ENCODE measurements at places on chromosomes 7 and 10.

DNA sequence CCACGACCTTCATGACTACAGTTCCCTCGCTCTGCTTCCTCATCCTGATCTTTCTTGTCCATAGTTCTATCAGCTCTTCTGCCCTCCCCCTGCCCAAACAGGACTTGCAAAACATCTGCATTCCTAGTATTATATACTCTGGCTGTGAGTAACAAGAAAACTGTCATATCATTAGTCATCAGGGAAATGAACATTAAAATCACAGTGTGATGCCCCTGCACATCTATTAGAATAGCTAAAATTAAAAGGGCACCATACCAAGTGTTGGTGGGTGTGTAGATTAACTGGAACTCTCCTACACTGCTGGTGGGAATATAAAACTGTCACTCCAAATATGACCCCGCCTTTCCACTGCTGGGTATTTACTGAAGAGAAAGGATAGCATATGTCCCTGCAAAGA lies 141.8 kb downstream of the C7orf25 start:
- no peak for DNase-seq

- no peak for DNase-seq
Observed at GRCh38 chr10:121532292-121532864, 65.9 kb downstream of the FGFR2 start.

DNA sequence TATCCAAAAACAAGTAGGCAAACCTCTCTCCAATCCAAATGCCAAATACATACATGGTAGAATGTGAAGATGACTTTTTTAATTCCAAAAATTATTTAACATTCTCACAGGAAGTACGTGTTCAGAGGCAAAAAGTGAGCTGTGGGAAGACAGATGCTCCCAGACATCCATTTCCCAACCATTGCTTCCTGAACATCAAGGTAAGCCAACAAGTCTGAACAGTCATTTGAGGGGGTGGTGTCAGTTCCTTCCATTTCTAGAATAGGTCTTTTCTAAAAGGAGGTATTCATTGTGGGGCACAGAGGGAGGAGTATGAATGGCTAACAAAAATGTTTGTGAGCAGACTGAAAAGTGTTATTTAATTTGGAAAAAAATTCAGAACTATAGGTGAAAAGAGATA lies 49.1 kb downstream of the OSBPL3 start:
- DNase-seq, result no peak

GRCh38 chr7:90705391-90706071 lies 109.4 kb downstream of the CDK14 start:
- no peak for DNase-seq

- no peak for DNase-seq
Observed at GRCh38 chr10:132512052-132512442, 25.5 kb upstream of the INPP5A start.

DNA sequence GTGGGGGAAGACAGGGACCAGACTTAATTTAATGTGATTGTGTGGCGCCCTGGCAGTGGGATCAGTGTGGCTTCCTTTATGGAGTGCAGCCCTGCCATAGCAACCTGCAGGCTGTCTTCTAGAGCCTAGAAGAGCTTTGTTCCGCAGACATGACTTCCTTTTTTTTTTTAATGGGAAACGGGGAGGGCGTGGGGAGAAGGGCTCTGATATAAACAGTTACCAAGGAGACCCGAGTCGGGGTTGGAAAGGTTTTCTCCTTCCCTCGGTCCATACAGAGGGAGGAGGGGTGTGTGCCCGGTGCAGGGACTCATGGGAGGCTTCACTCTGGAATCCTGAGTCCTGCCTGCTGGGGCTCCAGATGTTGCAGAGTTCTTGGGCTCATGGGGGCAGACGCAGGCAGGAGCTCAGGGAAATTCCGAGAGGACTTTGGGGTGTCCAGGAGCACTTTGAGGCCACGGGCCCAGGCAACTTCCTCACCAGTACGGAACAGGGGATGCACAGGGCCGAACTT lies 26.9 kb downstream of the TMEM120A start:
- peak; percentile 60 for DNase-seq

DNA sequence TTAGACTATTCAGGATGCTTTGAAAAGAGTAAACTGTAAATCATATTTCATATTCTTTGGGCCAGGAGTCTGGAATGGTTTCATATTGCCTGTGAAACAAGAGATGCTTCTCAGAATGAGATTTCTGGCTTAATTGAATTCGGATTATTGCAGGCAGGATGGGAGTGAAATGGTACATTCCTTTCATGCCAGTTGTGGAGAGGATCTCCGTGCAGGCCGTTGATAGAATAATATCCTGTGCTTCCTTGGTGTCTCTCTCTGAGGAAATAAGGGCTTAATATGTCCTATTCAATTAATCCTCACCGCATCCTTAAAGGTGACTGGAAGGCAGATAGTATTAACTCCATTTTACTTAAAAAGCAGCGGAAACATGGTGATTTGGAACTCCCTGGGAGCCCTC lies 56.6 kb downstream of the CUX1 start:
- DNase-seq, result no peak

GRCh38 chr7:143069912-143070500 lies 17.9 kb downstream of the OR6V1 start:
- no peak for DNase-seq
